ENCODE measurements at places on chromosomes 7 and 10.

GRCh38 chr10:59177031-59177797 lies 771 bp downstream of the PHYHIPL start:
- no peak for DNase-seq

DNA sequence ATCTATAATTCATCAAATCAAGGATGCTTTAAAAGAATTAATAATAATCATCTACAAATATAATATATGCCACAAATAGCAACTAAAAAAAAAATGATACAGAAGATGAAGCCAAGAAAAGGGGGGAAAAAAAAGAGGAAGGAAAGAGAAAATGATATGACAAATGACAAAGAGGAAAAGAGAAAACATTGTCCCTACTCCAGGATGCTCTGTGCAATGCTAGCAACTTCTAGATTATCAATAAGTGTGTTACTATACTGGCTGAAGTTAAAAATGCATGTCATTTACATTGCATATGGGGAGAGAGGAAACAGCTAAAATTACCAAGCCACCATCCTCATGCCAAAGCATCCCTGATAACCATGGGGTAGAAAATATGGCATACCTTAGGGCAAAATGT lies 104.2 kb downstream of the SFMBT2 start:
- DNase-seq: no peak

DNA sequence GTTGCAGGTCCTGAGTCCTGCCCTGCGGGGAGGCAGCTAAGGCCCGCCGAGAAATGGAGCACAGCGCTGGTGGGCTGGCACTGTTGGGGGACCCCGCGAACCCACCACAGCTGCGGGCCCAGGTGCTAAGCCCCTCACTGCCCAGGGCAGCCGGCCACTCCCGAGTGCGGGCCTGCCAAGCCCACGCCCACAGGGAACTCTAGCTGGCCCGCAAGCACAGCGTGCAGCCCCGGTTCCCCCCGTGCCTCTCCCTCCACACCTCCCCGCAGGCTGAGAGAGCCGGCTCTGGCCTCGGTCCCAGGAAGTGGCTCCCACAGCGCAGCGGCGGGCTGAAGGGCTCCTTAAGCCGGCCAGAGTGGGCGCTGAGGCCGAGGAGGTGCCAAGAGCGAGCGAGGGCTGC lies 3.5 kb upstream of the NSMCE4A start:
- DNase-seq: no peak

DNA sequence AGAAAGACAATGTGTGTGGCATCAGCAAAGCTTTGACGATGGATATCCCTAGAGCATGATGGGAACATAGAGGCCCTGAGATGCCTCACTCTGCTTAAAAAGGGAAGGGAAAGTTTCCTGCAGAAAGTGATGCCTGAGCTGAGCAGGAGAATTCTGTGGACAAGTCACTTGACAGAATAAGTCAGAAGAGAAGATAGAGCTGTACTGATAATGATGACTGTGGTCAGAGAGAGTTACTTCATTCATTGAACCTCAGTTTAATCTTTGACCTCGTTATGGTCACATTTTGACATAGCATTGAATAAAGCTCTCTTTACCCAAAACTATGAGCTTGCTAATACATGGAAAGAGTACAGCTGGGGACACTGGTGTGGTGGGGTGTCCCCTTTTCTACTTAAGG lies 7.6 kb downstream of the CUBN start:
- DNase-seq: no peak

GRCh38 chr7:492714-493065 lies 27.0 kb downstream of the PDGFA start:
- no peak for DNase-seq

- DNase-seq: no peak
Measured at GRCh38 chr10:70542565-70542938, 60.0 kb downstream of the PRF1 start.

All from hematopoietic multipotent progenitor cell (in vitro differentiated cells).